ENCODE measurements at places on chromosomes 1 and 21. TPM values are rescaled to one million over a fixed set of nuclear protein-coding genes. Genes with fewer than 3 reads are reported as not detected.
A peak's percentile ranks its signal among the peaks of the same experiment; 100 is the strongest.

PPIH gene
- total RNA-seq = 71.3 TPM

FMO4 gene
- 1.2 TPM for total RNA-seq

- DNase-seq = peak; percentile 79
Measured at GRCh38 chr1:24111996-24112779, at the start of gene MYOM3. MYOM3 (minus strand) TSS chr1:24112135; CDS start chr1:24108636, 3,499 bp downstream.

DNA sequence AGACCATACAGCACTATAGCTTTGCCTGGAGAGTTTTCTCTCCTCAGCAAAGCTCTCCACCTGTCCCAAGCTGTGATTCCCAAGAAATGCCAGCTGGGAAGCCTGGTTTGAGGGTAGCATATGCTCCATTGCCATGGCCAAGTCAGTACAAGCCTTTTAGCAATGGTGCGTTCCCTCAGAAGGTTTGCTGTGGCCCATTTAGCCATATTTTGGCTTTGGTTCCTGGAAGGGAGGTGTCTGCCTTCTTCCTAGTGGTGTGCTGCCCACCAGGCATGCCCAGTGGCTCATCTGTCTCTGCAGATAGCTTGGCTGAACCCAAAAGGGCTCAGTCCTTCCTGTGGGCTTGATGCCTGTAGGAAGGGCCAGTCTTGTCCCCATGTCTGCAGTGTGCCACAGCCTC, 32.4 kb downstream of the GALNT2 start:
- no peak for DNase-seq

- DNase-seq = no peak
Measured at GRCh38 chr21:27759091-27759659, 792.3 kb upstream of the ADAMTS5 start.

GRCh38 chr1:53734650-53735211, 4.2 kb downstream of the GLIS1 start:
- DNase-seq = no peak

DNA sequence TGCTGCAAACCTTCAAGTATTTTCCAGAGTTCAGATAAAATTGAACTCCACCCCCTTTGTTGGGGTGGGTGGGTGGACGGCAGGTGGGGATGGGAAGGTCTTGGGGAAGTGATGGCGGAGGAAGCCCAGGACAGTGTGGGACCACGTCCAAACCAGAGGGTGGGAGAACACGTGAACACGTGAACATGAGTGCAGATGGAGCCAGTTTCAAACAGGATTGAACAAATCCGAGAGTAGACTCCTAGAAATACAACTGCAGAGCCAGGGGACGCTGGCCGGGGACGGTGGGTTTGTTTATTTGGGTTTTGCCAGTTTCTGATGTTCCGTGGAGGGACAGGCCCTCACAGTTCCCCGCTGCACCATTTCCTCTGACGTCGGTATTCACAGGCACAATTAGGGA, 2.9 kb downstream of the KRTAP10-2 start:
- DNase-seq = no peak

DNA sequence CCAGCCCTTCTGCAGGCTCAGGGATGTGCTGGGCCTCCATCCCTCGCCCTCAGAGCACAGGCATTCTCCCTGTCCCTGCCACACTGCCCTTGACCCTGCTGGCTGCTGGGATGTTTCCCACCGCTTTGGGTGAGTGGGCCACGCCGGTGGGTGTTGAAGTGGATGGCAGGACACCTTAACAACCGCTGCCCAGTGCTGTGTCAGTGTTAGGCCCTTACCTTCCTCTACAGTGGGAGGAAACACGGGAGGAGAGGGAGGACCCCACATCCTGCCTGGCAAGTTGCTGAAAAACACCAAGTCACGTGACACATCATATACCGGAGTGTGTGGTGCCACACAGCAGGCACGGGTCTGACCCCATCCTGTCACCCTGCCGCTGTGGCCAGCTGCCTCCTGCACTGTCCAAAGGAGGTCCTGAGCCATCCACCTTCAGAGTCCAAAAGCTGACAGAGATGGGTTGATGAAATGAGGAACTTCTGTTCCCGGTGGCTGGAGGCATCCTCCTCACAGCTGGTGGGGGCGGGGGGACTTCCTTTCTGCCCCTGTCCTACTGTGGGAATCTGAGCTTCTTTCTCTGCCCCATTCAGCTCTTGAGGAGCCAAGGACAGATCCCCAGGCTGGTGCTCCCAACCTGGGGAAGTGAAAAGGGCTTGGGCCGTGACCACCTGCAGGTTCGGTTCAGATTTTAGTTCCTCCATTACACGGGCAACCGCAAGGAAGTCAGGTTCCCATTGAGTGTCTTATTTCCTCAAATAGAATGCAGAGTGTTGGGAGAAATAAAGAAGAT, 3.2 kb upstream of the THEMIS2 start:
- DNase-seq = peak; percentile 84

DNA sequence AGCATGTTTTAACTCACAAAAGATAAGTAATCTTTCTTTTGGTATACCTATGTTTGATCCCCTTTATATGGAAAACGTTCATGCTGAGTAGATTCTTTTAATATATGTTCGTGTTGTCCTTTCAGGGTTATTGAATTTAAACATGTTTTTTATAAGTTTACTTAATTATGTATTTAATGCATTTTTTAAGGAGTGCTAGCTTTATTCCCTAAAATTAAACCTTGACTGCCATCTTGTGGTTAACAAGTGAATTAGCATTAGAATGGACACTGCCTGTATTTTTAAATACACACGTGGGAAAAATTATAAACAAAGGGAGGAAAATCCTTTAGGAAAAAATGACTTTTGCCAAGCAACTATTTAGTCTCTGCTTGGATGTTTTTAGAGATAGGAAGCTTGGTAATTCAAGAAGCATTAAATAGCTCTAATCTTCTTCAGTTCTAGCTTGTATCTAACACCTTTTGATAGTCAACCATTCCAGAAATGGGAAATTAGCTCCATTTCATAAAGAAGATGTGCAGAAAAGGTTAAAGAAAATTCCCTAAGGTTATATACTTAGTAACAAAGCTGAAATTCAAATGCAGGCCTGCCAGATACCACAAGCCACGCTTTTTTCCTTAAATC, 43.0 kb downstream of the UBE2U start:
- DNase-seq = no peak

- DNase-seq = no peak
Measured at GRCh38 chr21:44496564-44497550, 41.5 kb downstream of the LRRC3 start.

GJC2 gene
- total RNA-seq = 0.38 TPM

PSMB4 gene
- 280 TPM for total RNA-seq

OR2AK2 gene
- total RNA-seq = not detected

GRCh38 chr1:116408193-116408592, 35.1 kb downstream of the ATP1A1 start:
- DNase-seq = no peak

MYBPH gene
- not detected for total RNA-seq

GRCh38 chr1:179742717-179743678, at the start of gene FAM163A:
FAM163A (plus strand) TSS chr1:179743291; CDS start chr1:179813098, 69,807 bp downstream.
- no peak for DNase-seq

DNA sequence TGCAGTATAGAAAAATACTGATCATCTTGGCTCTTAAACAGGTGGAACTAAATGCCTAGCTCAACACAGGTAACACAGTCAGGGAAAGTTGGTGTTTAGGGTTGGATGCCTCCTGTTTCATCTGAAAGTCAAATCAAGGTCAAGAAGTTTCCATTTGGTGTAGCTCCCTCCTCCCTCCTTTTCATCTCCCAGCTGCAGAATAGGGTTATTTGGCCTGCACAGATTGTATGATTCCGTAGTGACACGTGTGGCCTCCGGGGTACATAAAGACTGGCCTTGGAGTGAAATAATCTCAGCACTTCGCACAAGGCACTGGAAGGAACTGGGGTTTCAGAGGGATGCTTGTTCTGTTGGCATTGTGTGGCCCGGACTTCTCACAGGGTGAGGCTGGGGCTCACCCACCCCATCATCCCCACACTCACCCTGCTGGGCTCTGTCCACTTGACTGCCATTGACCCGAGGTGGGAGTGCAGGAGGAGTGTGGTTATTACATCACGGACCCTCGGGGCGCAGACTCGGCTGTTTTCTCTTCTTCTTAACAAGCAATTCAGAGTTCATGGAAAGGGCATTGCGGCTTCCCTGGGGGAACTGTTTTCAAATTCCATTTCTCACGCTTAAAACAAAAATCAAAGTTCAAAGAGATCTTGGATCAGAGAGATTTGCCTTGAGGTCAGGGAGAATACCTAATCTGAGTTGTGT, 18.4 kb downstream of the IGSF5 start:
- DNase-seq = no peak

DNA sequence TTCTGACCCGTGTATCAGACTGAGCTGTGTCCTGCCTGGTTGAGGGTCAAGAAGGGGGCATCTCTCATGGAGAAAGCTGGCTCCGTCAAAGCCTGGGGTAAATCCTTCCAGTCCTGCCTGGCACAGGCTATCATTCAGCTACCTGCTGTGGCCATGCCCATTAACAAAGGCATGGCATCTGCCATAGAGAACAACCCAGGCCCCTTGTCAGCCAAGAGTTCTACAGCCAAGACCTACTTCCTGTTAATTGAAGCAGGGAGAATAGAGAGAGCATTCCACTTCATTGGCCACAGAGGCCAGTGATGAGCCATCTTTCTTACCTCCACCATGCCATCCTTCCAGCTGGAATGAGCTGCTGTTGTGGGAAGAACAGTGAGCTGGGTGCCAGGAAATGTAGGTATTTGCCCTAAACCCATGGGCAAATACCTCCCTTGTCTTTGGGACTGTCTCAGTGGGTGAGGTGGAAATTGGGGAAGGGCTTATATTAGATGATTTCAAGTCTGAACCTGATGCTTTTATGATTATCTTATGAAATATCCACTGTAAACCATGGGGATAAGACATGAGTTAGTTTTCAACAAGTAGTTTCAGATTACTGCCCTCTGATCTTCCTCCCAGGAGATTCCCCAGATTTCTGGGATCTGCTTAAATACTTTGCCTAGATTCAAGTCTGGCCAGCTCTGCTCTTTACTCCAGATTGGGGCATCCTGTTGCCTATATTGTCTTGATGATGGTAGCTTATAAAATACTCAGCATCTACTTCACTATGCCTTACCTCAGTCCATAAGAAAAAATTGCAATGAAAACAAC, 11.2 kb upstream of the KCNQ4 start:
- no peak for DNase-seq

GRCh38 chr1:219882755-219883154, 45.6 kb downstream of the SLC30A10 start:
- DNase-seq = no peak

- no peak for DNase-seq
Measured at GRCh38 chr1:234862944-234863515, 253.1 kb upstream of the IRF2BP2 start.

DNA sequence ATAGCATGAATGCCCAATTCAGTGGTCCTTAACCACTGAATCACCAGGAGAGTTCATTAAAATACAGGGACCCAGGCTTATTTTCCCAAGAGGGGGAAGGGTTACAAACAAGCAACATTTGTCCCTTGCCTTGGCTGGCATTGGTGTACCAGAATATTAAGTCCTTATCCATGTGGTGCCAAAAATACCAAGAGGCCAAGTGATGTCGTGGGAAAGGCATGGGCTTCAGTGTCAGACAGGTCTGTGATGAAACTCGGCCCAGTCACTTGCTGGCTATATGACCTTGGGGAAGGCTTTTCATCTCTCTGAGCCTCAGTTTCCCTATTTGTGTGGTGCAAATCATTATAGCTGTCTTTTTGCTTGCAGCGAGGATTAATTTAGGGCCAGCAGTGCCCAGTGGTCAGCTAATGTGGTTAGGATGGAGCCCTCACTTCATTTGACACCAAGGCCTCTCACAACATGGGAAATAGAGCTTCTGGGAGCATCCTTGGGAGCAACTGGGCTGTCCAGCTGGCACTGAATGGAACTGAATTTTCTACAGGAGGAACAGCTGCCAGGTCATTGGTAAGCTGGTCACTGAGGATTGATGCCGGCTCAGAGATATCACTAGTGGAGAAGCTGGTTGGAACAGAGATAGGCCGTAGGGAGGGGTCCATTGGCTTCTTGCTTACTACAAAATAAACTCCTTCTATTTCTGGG, 77.2 kb upstream of the PPP2R5A start:
- no peak for DNase-seq

DNA sequence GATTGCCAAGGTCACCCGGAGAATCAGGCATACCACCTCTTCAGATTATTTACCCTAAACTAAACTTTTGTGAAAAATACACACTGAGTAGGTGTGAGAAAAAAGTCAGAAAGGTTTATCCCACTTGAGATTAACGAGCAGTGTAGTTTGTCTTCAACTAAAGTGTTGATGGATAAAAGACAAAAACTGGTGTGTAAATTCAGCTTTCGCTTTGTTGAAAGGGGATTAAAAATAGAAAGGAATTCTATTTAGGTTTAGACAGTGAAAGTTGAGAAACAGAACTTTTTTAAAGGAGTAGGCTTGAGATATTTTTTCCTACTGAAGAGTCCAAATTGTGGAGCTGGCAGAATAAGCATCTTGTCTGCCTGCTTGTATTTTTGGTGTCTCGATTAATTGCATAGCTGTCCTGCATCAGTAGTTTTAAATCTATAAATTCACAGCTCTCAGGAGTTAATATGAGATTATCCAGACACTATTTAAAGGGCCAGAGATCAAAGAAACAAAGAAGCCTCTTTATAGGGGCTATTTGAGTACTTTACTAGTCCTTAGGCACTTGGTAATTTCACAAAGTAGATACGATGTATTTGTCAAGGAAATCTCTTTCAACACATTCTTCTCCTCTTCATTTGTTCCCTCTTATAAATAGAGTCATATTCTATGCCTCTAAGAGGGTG, 46.7 kb upstream of the RABGAP1L start:
- DNase-seq = no peak

- no peak for DNase-seq
Measured at GRCh38 chr1:87805666-87806378, 477.1 kb downstream of the LMO4 start.

PIGC gene
- total RNA-seq = 26.2 TPM

CR1 gene
- not detected for total RNA-seq

DNA sequence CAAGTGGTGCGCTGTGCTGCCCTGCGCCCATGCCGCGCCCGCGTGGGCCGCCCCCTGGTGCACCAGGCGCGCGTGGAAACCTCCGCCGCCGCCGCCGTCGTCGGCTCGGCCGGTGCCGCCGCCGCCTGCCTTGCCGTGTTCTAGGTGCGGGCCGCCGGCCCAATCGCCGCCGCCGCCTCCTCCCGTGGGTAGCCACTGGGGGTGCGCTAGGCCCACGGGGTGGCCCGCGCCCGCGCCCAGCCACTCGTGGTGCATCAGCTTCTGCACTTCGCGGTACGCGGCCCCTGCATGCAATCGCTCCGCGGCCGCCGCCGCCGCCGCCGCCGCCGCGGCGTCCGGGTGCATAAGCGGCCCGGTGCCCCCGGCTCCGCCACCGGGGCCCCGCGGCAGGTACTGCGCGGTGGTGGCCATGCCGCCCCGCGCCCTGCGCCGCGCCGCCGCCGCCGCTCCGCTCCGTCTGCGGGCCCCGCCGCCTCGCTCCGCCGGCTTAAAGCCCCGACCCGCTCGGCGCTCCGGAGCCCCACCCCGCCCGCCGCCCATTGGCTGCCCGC, at the start of gene POU3F1:
TSS of gene POU3F1 (minus strand) at position 461 of the 551 bp plus-strand sequence. CDS start at position 411, 50 bp downstream.
- DNase-seq = no peak

GPX7 gene
- 23.5 TPM for total RNA-seq

GPATCH3 gene
- 16.7 TPM for total RNA-seq

NPR1 gene
- not detected for total RNA-seq

IL19 gene
- total RNA-seq = not detected

DNA sequence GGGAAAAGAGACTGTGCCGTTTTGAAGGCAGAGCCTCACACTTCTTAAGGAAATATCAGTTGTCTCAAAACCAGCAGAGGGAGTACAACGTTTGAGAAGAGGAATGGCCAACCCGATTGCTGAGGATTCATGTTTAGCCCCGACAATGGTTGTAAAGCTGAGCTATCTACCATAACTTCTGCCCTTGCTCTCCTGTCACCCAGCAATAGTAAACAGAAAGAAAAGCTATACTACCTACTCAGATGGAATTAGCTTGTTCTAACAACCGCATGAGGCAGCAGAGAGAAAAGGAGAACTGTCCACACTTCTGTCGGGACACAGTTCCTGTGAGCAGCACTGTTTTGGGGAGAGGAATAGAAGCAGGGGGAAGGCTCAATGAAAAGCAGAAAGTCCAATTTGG, 91.2 kb downstream of the SLC45A1 start:
- no peak for DNase-seq
